ENCODE measurements at places on chromosomes 3 and 15. TPM values are rescaled to one million over a fixed set of nuclear protein-coding genes. Genes with fewer than 3 reads are reported as not detected.

DNA sequence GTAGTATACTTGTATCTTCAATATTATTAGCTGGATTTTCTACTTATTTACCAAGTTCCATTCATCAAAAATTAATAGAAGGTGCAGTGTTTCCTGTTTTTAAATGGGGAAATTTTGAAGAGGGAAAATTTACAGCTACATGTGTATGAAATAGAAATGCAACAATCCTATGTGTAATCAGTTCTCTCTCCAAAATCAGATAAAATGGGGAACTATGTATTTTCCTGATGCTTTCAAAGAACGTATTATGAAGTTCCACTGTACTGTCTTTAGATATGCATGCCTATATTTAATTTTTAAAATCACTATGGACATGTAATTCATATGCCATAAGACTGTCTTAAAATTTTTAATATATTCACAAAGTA is 43.4 kb downstream of the DCUN1D1 start:
- DNase-seq, result no peak

DNA sequence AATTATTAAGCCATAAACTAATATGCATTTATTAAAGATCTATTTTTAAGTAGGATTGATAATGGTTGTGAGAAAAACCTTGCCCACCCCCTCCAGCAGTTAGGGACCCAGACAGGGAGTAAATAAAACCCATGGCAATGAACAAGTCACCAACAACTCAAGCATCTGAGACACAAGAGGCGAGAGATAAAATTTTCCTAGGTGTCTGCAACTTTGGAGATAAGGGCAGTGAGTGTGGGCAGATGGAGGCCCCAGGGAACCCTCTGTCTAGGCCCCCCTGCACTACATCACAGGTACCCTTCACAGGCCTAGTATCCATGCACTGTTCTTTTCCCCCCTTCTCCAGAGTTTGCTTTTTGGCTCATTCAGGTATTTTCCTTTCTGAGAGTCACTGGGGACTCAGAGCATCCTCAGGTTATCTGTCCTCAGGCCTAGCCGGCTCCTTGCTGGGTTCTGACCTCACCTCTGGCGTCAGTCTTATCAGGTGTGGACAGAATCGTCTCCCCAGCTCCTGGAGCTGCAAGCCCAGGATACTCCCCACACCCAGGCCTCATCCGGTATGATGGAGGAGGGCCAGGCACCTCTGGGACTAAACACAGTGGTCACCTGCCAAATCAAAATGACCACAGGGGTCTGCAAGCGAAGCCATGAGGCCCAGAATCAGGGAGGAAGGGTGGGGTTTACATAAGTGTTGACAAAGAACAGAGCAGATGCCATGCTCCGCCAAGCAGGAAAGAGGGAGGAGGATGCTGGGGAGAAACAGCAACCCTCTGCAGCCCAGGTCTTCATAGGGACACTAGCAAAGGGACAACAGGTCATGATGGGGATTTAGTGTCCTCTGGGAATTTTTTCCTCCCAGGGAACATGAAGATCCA is 50.4 kb downstream of the CCNL1 start:
- no peak for DNase-seq

HDC gene
- total RNA-seq, result not detected

WDR53 gene
- 12.8 TPM for total RNA-seq

- DNase-seq, result no peak
Observed at GRCh38 chr15:68774521-68775235, 46.0 kb downstream of the ANP32A start.

LRRFIP2 gene
- total RNA-seq, result 34.5 TPM

DNA sequence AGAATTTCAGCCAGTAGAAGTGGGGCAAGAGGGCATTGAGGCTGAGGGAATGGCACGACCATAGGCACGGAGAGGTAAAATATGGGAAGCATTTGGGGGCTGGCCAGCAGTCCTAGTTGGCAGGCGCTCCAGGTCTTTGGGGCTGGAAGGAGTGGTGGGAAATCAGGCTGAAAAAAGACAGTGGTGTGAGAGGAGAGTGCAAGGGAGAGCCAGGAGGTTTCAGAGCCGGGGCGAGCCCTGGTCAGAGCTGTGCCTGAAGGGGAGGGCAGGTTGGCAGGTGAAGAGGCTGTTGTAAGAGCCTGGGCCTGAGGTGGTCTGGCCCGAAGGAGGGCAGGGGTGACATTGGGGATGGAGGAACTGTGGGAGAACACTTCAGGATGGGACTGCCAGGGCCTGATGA is 1.6 kb upstream of the IDH3A start:
- DNase-seq, result no peak

- no peak for DNase-seq
Observed at GRCh38 chr3:69072928-69073327, 7.2 kb downstream of the UBA3 start.

ACKR4 gene
- total RNA-seq, result not detected

DNA sequence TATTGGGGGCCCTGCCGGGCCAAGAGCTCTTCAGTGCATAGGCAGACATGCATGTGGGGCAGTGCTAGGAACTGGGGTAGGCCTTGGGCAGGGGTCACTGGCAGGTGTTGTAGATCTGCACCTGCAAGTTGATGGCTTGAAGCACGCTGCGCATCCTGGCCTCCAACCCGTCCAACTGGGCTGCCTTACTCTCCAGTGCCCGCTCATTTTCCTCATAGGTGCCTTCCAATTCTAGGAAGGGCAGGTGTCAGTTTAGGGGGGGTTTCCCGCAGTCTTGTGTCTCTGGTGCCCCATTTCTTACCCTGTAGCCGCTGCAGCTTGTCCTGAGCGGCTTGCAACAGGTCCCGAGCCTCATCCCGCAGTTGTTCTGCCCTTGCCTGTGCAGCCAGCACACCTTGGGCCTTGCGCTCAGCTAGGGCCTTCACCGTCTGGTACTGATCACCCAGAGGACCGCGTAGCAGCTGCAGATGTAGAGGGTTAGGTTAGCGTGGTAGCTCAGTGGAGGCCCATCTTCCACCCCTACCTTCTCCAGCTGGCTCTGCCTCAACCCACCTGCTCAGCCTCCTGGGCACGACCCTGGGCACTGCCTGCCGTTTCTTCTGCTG is 611 bp upstream of the USP19 start:
- DNase-seq, result no peak

LRRC31 gene
- not detected for total RNA-seq

AHSG gene
- total RNA-seq, result not detected

- DNase-seq, result no peak
Observed at GRCh38 chr3:21435871-21436270, 315.1 kb downstream of the ZNF385D start.

GRCh38 chr3:179671747-179672242 is 19.0 kb downstream of the USP13 start:
- no peak for DNase-seq

DNA sequence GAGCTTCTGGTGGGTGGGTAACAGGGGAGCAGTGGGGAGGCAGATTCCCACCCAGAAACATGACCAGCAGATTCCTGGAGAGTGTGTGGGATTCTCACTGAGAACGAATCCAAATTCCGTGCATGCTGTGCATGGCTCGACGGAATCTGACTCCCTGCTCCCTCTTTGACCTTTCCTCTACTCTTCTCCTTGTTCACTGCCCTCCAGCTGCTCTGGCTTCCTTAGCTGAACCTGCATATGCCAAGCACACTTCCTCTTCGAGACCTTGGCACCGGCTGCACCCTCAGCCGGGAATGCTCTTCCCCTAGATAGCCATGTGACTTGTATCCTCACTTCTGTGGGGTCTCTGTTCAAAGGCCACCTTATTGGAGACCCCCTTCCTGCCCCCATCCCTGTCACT is 6.3 kb downstream of the INSYN1 start:
- no peak for DNase-seq

TMCO5A gene
- total RNA-seq, result not detected

DNA sequence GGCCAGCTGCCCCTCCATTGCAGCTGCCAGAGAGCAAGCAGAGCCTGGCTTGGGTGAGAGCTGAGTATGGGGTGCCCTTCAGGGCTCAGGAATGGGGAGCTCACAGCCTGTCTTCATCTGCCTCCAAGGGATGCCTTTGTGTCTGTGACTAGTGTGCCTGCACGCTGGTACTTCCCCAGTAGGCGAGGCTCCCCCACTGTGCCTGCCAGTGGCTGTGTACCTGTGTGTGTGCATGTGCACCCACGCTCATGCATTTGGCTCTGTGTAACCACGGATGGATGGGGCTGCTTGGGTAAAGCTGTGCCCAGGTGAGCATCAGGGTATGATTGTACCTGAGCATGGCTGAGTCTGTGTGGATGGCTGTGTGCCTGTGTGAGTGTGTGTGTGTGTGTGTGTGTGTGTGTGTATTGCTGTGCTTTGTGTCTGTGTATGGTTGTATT is 2.3 kb upstream of the GRM2 start:
- no peak for DNase-seq

DNA sequence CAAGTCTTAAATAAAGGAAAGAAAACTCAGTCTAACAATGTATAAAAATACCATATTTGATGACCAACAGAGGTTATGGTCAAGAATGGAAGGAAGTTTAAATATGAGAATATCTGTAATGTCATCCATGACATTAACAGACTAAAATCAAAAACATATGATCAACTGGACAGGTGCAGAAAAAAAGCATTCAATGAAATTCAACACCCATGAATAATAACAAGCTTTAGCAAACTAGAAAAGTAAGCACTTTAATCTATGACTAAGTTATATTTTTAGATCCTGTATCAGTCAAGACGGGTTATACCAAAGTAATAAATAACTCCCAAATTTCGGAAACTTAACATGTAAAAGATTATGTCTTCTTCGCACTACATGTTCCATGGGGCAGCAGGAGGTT is 61.8 kb downstream of the CFAP20DC start:
- no peak for DNase-seq

DNA sequence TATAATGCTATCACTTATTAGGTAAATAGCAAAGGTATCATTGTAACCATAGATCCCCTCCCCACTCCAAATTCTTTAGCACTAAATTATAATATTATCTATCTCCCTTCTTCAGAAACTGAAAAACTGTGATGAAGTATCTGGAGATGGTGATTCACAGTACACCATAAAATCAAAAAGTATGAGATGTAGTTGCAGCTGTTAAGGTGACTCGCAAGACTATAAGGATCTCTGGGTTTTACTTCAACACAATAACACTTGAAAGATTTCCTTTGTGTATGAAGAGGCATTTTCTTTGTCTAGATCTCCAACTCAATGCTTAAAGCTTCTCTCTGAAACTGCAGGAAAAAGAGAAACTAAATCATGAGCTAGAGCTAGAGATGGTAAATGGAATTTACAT is 46.9 kb downstream of the IFT57 start:
- no peak for DNase-seq

DNA sequence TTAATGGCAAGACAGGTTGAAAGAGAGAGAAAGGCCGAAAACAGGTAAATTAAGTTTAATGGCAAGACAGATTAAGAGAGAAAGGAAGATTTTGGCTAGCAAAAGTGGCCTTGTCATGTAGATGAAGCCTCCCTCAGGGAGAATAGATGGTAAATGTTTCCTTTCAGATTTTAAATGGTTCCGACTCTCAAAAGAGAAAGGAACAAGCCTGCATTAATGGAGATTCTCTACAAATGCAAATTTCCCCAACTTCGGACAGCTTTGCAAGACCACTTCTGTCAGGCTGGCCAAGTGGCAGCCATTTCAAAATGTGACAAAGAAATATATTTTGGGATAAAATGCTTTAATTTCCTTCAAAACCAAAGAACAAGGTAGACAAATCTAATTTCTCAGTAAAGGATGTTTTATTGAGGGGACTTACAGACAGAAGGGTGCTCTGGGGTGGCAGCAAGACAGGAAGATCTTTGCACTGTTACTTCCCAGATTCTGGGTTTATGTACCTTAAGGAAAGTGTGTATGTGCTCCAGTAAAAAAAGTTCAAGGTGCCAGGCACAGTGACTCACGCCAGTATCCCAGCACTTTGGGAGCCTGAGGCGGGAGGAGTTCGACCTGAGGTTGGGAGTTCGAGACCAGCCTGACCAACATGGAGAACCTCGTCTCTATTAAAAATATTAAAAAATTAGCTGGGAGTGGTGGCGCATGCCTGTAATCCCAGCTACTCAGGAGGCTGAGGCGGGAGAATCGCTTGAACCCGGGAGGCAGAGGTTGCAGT is 626.3 kb upstream of the NAALADL2 start:
- DNase-seq, result no peak

ADAMTS7 gene
- total RNA-seq, result 2.4 TPM

GRCh38 chr15:31069360-31070000 is 32.0 kb downstream of the TRPM1 start:
- DNase-seq, result no peak

- peak; percentile 79 for DNase-seq
Observed at GRCh38 chr15:62483814-62484213, 318.7 kb upstream of the C2CD4B start.

FETUB gene
- not detected for total RNA-seq

SLC24A1 gene
- total RNA-seq, result 4.4 TPM

CIAO2A gene
- 143 TPM for total RNA-seq

DNA sequence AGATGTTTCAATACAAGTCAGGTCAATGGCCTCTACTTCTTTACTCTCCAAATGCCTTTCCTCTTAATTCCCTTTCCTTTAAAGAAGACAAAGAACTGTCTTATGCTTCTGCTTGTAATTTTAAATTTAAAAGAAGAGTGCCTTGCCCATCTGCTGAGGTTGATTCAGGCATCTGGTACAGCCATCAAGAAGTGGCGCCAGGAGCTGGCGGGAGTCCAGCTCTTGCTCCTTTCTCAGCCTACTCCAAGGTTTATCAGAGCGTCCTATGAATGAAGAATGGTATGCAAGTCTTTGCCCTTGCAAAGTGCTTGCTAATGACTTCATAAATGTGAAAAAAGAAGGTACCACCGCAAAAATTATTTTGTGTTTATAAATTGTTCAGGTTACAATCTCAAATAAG is 294.6 kb upstream of the TGFBR2 start:
- DNase-seq, result no peak

CCR9 gene
- total RNA-seq, result not detected

FBXO40 gene
- total RNA-seq, result 0.02 TPM

GRCh38 chr15:74041777-74042435 is 40.4 kb downstream of the GOLGA6A start:
- DNase-seq, result no peak

SLC35G2 gene
- 8.9 TPM for total RNA-seq

DNA sequence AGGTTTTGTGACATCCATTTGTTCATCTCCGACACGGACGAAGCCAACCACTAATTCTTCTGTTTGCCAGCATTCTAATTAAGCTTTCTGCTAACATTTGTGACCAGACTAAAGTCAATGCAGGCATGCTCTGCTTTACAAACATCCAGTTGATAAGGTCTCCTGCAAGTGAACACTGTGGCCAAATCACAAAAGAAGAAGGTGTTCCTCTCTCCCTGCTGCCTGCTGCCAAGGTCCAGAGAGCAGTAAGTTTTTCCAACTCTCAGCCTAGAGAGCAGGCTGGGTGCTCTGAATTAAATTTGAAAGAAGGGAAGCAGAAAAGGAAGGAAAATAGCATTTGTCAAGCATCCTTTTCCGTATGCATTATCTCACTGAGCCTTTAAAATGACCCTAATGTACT is 133.6 kb downstream of the ATP8B4 start:
- no peak for DNase-seq

NR2E3 gene
- 8.8 TPM for total RNA-seq

DNA sequence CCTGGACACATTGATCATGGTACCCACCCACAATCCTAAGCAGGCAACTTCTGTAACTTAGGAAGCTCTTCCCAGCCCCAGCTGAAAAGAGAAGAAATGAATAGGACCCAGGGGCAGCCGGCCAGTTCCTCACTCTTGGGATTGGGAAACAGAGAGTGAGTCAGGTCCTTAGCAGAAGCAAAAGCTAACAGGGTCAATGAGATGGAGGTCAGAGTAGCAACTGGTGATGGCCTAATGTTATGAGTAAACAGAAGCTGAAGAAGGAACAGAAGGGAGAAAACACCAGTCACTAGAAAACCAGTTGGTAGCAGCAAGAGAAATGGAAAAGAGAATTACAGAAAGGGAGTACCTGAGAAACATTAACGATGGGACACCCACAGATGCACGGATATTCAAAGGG is 20.0 kb downstream of the RIOX2 start:
- no peak for DNase-seq

Data from SJCRH30 (cell line).